ENCODE measurements at places on chromosomes 6 and 20.

DNA sequence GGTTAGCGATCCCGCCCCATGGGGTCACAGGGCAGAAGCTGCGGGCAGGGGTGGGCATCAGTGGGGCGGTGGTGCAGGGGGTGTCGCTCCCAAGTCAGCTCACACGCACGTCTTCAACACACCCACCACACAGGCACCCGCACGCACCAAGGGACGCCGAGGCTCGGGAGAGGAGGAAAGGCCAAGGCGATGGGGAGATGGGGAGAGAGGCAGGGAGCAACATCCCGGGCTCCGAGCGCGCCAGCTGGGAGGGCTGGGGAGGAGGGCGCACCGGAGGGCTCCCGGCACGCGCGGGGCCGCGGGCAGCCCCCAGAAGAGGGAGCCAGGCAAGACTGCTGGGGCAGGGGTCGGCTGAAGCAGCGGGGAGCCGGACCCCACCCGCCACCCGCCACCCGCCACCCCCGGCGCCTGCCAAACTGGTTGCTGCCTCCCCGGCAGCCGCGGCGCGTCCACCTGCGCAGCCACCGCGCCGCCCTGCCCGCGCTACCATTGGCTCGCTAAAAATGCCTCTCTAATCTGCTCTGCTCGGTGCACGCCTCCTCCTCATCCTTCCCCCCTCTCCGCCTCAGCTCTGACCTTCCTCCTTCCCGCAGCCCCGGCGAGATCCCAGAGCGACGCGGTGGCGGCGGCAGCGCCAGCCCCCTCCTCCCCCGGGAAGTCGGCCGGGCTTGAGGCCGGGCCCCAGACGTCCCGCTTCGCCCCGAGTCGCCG is at the start of gene PACSIN1:
TSS of gene PACSIN1 (plus strand) at position 546 of the 711 bp plus-strand sequence. CDS start 60,230 bp downstream, outside the sequence.
- no peak for DNase-seq

DNA sequence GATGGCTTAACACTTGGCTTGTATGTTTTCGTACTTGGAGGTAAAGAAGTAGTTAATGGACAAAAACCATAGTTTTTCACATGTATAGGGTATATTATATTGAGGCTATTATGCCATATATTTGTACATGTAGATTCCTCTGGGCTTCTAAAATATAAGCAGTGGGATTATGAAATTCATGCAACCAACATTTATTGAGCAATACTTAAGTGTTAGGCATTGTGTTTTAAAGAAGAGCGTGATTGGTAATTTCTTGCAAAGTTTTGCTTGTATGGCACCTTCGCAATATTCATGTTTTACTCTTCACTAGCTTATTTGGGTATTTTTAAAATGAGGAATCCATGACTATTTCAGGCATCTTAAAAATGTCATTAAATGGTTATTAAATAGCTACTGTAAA is 2.5 kb downstream of the TULP4 start:
- no peak for DNase-seq

DNA sequence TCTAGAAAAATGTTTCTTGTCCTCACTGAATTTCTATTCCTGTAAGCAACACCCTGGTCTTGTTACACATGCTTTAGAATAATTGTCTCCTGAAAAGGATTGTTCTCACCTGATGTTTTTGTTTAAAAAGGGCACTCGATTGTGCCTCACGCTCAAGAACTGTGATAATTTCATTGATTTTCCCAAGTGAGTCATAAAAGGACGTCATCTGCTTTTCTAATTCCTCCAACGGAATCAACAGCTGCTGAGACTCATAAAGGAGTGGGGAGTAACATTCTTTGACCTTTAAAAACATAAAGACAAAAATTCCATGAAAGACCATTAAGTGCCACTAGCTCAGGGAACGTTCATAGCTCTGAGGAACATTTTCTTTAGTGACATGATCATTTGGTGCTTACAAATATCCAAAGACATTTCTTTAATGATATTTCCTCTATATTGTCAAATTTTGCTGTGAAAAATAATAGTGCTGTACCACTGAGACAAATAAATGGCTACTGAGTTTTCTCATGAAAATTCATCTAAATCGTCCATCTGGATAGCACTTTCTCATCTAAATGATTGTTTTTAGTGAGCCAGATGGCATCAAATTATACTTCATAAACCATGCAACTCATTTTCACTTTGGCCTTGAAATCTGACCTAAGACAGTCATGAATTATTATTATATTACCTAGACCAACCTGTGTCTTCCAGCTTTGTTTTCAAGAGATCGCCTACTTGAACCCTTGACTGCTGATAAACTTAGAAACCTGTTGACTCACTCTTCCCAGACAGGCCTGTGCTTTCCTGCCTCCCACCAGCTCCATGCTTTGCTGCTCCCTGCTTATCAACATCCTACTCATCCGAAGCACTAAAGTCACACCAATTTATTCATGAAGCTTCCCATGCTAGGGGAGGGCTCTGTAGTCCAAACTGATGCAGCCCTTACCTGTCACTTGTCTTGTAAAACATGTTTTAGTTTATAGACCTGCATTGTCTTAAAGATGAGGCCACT is 178.2 kb downstream of the SYNE1 start:
- DNase-seq = no peak

- no peak for DNase-seq
Observed at GRCh38 chr20:11302436-11302835, 615.3 kb upstream of the BTBD3 start.

- no peak for DNase-seq
Observed at GRCh38 chr6:7924867-7925266, 14.3 kb upstream of the TXNDC5 start.

- no peak for DNase-seq
Observed at GRCh38 chr6:109998159-109998785, 20.2 kb downstream of the GPR6 start.

Data from stimulated activated CD8-positive, alpha-beta memory T cell treated with anti-CD3 and anti-CD28 coated beads, Interleukin-7, amount 100 ng/mL, for 48 hours (primary cell).